NCI-H524 (cell line): ENCODE measurements at places on chromosomes 1 and 21.

GRCh38 chr1:161013131-161013487 is 7.8 kb downstream of the F11R start:
- no peak for DNase-seq

DNA sequence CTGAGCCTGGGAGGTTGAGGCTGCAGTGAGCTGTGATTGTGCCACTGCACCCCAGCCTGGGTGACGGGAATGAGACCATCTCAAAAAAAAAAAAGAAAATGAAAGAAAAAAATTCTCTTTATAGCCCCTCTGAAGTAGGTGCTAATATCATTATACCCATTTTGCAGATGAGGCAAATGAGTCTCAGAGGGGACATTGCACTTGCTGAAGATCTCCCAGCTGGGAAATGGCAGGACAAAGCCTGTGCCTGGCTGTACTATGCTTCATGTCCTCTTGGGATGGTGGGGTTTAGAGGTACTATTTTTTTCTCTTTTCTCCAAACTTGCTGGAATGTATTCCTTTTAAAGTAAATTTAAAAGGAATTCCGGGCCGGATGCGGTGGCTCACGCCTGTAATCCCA is 1.6 kb downstream of the SMPDL3B start:
- no peak for DNase-seq

DNA sequence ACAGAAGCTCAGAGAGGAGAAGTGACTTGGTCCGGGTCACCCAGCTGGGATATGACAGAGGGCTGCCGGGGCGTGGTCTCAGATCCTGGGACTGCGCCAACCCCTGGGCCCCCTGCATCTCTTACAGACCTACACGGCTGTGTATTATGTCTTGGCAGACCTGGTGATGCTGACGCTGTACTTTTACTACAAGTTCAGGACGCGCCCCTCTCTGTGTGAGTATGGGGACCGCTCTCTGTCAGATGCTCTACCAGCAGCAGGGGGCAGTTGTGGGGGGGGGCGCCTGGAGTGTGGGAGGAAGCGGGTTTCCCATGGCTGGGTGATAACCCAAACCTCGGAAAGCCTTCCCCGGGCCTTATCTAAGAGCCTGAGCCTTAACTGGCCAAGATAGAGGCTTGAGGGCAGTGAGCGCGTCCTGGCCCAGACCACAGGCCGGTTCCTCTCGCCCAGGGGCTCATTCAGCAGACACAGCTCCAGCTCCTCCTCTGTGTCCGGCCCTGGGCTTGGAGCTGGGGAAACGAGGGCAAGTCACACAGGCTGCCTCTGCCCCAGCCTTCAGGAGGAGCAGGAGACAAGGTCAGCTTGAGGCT is 13.3 kb downstream of the SLC66A1 start:
- DNase-seq: no peak

GRCh38 chr1:33984906-33985565 is 121.2 kb downstream of the HMGB4 start:
- no peak for DNase-seq

DNA sequence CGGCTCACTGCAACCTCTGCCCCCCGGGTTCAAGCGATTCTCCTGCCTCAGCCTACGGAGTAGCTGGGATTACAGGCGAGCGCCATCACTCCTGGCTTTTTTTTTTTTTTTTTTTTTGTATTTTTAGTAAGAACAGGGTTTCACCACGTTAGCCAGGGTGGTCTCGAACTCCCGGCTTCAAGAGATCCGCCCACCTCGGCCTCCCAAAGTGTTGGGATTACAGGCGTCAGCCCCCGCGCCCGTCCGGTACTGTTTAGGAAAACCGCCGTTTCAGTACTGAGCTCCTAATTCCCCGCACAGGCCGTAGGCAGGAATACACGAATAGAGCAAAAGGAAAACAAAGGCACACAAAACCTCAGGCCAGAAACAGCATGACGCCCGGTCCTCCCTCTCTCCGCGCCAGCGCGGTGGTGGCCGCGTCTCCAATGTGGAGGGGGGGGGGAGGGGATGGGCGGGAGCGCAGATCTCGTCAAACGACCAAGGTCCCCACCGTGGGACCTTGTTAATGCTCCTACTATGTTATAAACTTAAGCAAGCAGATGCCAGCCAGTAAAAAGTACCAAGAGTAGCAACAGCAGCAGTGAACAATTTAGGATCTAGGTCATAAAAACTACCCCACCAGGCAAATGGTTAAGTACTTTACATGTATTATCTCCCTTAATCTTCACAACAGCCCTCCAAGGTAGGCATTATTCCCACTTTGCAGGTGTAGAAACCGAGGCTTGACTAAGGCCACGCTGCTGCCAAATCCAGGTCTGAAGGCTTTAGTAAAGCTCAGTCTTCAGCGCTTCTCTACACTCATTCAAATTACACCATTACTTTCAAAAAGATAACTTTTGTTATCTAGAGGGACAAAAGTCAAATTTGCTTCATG is 648 bp upstream of the ADAR start:
- DNase-seq: no peak

GRCh38 chr1:223710179-223711133 is 1.9 kb upstream of the CAPN2 start:
- DNase-seq: no peak

GRCh38 chr1:178946416-178946815 is 75.5 kb upstream of the ANGPTL1 start:
- DNase-seq: no peak

- DNase-seq: no peak
Measured at GRCh38 chr21:14617040-14617393, 70.9 kb upstream of the SAMSN1 start.

DNA sequence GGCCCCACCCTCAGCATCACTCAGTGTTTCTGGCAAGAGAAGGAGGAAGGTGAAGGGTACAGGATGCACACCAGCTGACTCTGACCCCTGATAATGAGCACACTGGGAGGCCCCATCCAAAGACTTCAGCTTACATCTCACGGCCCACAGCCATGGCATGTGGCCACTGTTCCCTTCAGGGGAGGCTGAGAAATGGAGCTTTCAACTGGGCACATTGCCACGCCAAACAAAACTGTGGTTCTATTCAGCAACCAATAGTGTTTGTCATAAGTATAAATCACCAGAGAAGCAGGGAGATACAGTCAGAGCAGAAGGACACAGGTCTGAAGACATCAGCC is 12.7 kb upstream of the TRAF3IP3 start:
- no peak for DNase-seq
